ENCODE measurements at places on chromosomes 2 and 18. TPM values are rescaled to one million over a fixed set of nuclear protein-coding genes. Genes with fewer than 3 reads are reported as not detected.
A peak's percentile ranks its signal among the peaks of the same experiment; 100 is the strongest.

DNA sequence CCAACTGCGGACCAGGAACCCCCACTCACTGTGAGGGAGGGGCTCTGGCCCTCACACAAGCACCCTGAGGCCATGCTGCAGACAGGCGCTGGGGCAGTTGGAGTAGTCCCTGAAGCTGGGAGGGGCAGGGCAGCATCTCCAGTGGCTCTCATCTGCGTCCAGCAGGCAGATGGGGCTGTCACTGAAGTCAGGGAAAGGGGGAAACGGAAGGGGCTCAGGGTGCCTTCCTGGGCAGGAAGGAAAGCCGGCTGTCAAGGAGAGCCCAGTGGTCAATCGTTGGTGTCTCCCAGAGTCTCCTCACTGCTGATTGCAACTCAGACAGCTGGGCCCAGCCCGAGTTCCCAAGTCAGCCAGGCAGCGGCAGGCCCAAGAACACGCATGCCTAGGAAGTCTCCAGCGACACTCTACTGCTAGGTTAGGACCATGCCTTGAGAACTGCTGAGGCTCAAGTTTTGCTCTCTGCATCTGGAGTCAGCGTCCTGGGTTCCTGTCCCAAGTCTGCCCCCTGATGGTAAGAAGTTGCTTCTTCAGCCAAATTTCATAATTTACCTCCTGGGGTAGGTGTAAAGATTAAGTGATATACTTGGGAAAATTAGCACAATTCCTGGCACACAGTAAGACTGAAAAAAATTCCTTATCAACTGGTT, 27.4 kb upstream of the NMUR1 start:
- H3K36me3 ChIP-seq = no peaks in the 10 kb centered on the region
- no peak overlapping the region for H3K27ac ChIP-seq
- DNase-seq = peak; percentile 7
- peaks cover 18% of the 10 kb centered on the region for H3K4me1 ChIP-seq
- H3K27me3 ChIP-seq = no peaks in the 10 kb centered on the region

Gene ALPI
- total RNA-seq = 0.20 TPM

Gene NBAS
- 82.7 TPM for total RNA-seq

DNA sequence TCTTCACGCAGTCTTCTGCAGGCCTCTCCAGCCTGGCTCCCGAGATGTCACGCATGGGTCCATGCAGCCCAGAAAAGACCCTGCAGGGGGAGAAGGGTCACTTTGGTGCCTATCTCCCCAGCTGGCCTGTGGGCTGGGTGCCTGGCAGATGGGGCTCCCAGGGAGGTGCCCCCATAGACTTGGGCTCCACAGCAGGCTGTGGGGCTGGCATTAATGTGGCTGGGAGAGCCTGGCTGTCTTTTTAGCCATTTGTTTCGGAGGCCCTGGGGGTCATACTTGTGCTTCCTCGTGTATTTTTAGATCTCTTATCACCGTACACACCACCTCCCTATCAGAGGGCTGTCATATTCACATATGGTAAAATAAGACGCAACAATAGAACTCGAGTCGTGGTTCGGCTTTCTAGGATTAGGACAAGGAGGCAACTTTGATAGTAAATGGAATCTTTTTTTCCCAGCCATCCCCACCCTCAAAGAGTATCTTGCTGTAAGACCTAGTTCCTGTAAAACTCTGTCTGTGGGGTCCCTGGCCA, 74.5 kb downstream of the LRRFIP1 start:
- no peak overlapping the region for H3K4me3 ChIP-seq
- DNase-seq = no peak
- H3K27me3 ChIP-seq = no peaks in the 10 kb centered on the region
- peaks cover 8% of the 10 kb centered on the region for H3K36me3 ChIP-seq

- no peaks in the 10 kb centered on the region for H3K27me3 ChIP-seq
- H3K36me3 ChIP-seq = peaks cover 42% of the 10 kb centered on the region
- no peak for DNase-seq
- no peak overlapping the region for H3K27ac ChIP-seq
- H3K4me3 ChIP-seq = peak overlapping the region; percentile 43
- H3K4me1 ChIP-seq = peaks cover 20% of the 10 kb centered on the region
Observed at GRCh38 chr2:219569635-219570034, 1.7 kb downstream of the OBSL1 start.

- no peaks in the 10 kb centered on the region for H3K4me1 ChIP-seq
- H3K4me3 ChIP-seq = no peak overlapping the region
- H3K27ac ChIP-seq = no peak overlapping the region
Observed at GRCh38 chr18:23964282-23965238, 50.0 kb upstream of the TTC39C start.

DNA sequence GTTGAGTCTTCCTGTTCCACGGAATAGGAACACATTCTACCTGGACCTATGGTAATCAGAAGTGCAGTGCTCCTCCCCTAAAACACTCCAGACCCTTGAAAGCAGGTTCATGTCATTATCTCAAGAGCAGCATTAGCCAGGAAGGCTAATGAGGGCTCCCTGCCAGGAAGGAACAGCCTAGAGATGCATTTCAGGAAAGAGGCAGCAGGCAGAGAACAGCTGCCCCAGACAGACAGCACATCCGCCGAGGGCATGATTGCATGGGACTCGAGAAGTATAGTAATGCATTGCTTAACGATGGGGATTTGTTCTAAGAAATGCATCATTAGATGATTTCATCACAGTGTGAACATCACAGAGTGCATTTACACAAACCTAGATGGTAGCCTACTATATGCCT, 171.5 kb downstream of the ALK start:
- H3K4me1 ChIP-seq = no peaks in the 10 kb centered on the region
- no peak overlapping the region for H3K27ac ChIP-seq
- no peak for DNase-seq
- H3K4me3 ChIP-seq = no peak overlapping the region
- H3K36me3 ChIP-seq = no peaks in the 10 kb centered on the region

GRCh38 chr2:31031132-31031706, 107.0 kb downstream of the GALNT14 start:
- H3K27me3 ChIP-seq = no peaks in the 10 kb centered on the region
- H3K4me3 ChIP-seq = no peak overlapping the region
- DNase-seq = no peak
- peaks cover 10% of the 10 kb centered on the region for H3K4me1 ChIP-seq

Gene BOLL
- not detected for total RNA-seq

GRCh38 chr2:241898463-241899270, 29.1 kb downstream of the RTP5 start:
- no peak overlapping the region for H3K4me3 ChIP-seq
- H3K36me3 ChIP-seq = peaks cover 59% of the 10 kb centered on the region
- H3K27ac ChIP-seq = no peak overlapping the region

- H3K4me3 ChIP-seq = no peak overlapping the region
- peak overlapping the region; percentile 2 for H3K27ac ChIP-seq
- DNase-seq = no peak
- H3K27me3 ChIP-seq = no peaks in the 10 kb centered on the region
- H3K36me3 ChIP-seq = peaks cover 52% of the 10 kb centered on the region
Observed at GRCh38 chr18:10481831-10482230, 27.4 kb downstream of the APCDD1 start.

DNA sequence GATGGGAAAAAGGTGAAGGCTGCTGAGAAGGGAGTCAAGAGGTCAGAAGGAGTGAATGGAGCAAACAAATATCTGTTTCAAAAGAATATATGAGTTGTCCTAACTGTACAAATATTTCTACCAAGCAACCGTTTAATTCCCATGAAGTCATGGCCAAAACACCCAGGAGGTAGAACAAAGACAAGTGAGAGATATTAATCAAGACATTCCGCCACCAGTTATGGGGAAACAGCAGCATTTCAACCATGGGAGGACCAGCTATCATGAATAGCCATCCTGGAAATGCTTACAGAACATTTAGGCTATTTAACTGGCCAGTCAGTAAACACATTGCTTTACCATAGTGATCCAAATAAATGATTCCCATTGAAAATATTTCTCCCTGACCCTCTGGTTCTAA, 396.3 kb downstream of the IRS1 start:
- no peak overlapping the region for H3K4me3 ChIP-seq
- no peaks in the 10 kb centered on the region for H3K36me3 ChIP-seq
- H3K27ac ChIP-seq = no peak overlapping the region
- no peaks in the 10 kb centered on the region for H3K27me3 ChIP-seq

DNA sequence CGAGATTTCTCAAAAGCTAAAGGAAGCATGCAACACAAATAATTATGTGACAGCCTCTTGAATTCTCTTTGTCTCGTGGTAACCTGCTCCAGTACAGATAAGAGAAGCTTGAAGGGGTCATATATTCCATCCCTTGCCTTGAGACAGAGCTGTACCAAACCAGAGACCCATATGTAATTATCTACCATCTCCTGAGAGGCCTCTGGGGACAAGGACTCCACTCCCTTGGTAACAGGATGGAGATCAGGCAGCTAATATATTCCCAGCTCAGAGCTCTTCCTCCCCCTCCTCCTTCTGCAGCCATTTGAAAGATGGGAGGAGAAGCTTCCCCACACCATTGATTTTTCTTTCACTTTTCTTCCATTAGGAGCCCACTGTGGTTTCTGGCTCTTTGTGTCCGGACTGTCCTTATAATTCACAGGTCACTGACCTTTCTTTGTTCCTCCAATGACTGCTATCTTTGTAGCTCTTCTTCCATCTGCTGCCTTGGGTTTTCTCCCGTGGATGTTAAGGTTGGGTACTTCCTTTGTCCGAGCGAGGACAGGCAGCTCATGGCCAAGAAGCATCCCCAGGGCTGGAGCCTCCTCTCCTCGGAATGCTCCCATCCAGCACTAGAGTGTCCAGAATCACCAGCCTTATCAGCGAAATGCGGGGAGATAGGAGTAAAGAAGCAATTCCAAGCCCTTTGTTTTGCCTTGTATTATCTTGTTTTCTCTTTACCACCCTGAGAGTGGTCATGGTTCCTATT, 72.6 kb upstream of the STPG4 start:
- peaks cover 25% of the 10 kb centered on the region for H3K4me1 ChIP-seq
- peak overlapping the region; percentile 45 for H3K27ac ChIP-seq
- H3K27me3 ChIP-seq = no peaks in the 10 kb centered on the region
- no peaks in the 10 kb centered on the region for H3K36me3 ChIP-seq
- H3K4me3 ChIP-seq = no peak overlapping the region
- DNase-seq = no peak

- H3K36me3 ChIP-seq = no peaks in the 10 kb centered on the region
- H3K27me3 ChIP-seq = no peaks in the 10 kb centered on the region
- no peak overlapping the region for H3K4me3 ChIP-seq
- no peaks in the 10 kb centered on the region for H3K4me1 ChIP-seq
Observed at GRCh38 chr2:79530443-79530842, 17.6 kb downstream of the CTNNA2 start.

Gene ANKRD29
- 8.7 TPM for total RNA-seq

Gene CYS1
- 2.0 TPM for total RNA-seq

Gene EHD3
- 27.0 TPM for total RNA-seq

- H3K4me3 ChIP-seq = no peak overlapping the region
- no peak overlapping the region for H3K27ac ChIP-seq
- no peaks in the 10 kb centered on the region for H3K4me1 ChIP-seq
- H3K36me3 ChIP-seq = no peaks in the 10 kb centered on the region
- H3K27me3 ChIP-seq = no peaks in the 10 kb centered on the region
Observed at GRCh38 chr2:14996351-14997014, 364.0 kb downstream of the LRATD1 start.

DNA sequence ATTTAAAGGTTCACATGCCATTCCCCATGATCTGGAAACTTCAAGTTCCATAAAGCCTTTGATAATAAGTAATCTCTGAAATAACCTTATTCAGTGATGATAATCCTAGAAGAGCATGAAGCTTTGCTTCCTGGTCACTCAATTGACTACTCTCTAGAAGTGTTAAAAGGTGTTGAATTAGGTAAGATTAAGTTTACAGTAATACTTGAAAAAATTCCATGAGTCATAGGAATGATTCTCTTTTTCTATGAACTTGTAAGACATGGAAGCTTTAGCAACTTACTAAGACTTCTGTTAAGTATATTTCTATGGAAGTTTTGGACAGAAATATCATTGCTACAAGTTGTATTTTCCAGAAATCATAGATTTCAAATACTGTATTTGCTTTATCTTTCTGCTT, 100.6 kb downstream of the MYO1B start:
- H3K27me3 ChIP-seq = no peaks in the 10 kb centered on the region
- no peaks in the 10 kb centered on the region for H3K36me3 ChIP-seq
- DNase-seq = no peak
- H3K27ac ChIP-seq = no peak overlapping the region
- H3K4me3 ChIP-seq = no peak overlapping the region

Gene TCF23
- 0.06 TPM for total RNA-seq

GRCh38 chr2:69628325-69629021, 15.1 kb downstream of the AAK1 start:
- no peak overlapping the region for H3K27ac ChIP-seq
- no peak for DNase-seq

Gene UGT1A7
- not detected for total RNA-seq

Gene CYTIP
- total RNA-seq = 0.83 TPM

Gene METAP1D
- 9.6 TPM for total RNA-seq

DNA sequence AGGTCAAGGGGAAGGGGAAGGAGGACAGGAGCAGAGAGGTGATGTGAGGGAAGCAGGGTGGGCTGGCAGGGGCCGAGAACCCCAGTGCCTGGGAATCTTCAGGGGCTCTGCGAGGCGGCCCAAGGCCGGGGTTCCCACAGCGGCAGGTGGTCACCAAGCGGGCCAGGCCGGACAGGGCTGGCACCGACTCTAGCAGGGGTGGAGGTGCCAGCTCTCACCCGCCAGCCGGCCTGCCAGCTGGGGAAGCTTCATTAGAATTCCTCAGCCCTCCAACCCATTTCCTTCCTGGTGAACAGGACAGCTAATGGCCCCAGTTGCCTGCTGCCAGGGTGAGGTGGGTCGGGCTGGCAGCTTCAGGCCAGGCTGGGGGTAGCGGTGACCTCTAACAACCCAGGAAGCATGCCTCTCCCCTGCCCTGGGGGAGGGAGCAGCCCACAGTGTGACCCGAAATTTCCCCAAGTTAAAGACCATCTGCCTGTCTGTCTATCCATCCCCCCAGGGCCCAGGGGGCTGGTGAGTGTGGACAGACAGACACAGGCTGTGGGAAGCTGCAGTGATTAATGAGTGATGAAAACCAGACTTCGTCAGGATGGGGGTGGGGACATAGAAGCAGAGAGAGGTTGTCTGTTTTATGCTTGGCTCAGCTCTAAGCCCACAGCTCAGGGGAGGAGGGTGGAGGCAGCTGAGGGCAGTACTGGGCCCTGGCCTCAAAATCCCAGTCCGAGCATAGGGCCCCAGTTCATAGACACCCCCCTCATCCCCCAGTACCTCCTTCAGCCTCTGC, 144.1 kb downstream of the ZFP36L2 start:
- no peak for DNase-seq
- H3K4me3 ChIP-seq = no peak overlapping the region
- peak overlapping the region; percentile 95 for H3K27ac ChIP-seq
- H3K27me3 ChIP-seq = no peaks in the 10 kb centered on the region
- no peaks in the 10 kb centered on the region for H3K36me3 ChIP-seq

Gene RAX
- 0.22 TPM for total RNA-seq

Gene OTOS
- 0.55 TPM for total RNA-seq

GRCh38 chr2:102797486-102797885, 35.7 kb downstream of the TMEM182 start:
- H3K4me1 ChIP-seq = no peaks in the 10 kb centered on the region
- H3K36me3 ChIP-seq = no peaks in the 10 kb centered on the region
- H3K27me3 ChIP-seq = no peaks in the 10 kb centered on the region
- H3K27ac ChIP-seq = no peak overlapping the region
- H3K4me3 ChIP-seq = no peak overlapping the region

DNA sequence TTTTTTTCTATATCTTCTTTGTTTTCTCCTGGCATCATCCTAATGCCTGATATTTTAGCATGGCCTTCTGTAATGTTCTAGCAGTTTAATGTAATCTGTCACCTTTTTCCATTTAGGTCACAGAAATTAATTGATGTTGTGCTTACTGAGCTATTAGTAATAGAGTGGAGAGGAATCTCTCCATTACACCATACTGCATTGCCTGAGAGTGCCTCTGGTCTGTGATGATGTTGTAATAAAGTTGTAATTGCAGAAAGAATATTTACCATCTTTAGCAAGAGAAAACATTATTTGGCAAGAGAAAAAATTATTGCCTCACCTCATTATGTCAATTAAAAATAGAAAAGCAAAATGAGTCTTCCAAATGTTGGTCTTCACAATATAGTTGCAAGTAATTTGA, 213.2 kb downstream of the KCNJ3 start:
- H3K4me3 ChIP-seq = no peak overlapping the region
- H3K36me3 ChIP-seq = no peaks in the 10 kb centered on the region
- no peaks in the 10 kb centered on the region for H3K4me1 ChIP-seq
- no peak for DNase-seq
- H3K27ac ChIP-seq = no peak overlapping the region
